Gastroesophageal sphincter (tissue), 4 donors: ENCODE measurements at places on chromosomes 11 and 22.

DNA sequence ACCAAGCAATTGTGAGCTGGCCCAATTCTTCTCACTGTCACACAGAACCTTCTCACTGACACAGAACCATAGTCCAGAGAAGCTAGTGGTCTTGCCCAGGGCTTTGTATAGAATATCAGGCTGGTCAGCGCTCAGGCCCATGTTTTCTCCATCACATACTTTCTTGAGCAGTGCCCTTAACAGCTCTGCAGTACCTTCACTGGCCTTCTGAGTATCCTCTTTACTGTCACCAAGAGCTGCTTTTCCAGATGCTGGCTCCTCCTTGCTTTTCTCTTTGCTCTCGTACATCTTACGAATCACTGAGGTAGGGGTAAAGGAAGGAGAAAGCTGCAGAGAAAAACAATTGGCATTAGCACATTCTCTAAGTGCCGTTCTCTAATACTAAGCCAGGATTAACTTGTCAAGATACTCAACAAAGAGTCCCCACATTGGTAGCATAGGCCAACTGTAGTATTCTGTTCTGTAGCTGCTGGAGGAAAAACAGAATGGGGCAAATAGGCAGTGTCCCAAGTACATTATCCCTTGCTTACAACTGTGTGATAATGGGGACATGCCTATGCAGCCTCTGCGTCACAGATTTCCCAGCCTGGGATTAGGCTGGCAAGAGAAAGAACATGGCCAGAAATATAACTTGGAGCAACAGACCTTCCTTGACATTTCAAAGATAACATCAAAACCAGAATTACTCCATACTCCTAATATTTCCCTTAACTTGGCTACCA lies 43.5 kb downstream of the DRG1 start:
- ATAC-seq = no peak

GRCh38 chr11:10004526-10005113 lies 289.4 kb downstream of the SBF2 start:
- no peak for ATAC-seq

DNA sequence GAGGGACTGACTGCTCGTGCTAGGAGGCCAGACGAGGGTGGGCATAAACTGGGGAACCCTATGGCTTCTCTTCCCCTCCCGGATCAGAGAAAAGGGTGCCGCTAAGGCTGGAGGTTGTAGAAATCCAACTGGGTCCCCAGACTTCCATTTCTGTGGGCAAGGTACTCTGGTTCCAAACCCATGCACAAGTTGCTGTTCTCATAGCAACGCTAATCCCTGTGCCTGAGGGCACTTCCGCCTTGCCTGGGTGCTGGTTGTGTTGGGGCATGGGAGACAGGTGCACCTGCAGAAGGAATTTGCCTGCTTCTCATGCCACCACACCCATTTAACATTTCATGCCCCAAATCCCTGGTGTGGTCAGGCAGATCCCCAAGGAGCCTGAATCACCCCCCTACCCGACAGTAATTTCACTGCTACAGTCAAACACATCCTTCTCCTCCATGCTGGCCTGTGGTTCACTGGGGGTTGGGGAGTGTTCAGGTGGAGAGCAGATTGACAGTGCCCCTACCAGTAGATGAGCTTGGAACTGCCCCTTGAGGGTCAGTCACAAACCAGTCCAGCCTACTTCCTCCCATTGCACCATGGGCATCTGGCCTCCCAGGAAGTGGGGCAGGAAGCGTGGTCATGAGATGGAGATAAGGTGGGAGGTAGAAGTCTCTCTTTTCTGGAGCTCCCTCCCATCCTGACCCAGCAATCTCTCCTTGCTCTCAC lies 1.2 kb downstream of the C2CD2L start:
- ATAC-seq = no peak

- no peak for ATAC-seq
These were observed 36.6 kb upstream of the FEZ1 start for GRCh38 chr11:125532668-125533067.

- ATAC-seq = no peak
These were observed 115.1 kb downstream of the DBX1 start for GRCh38 chr11:20045098-20045688.

DNA sequence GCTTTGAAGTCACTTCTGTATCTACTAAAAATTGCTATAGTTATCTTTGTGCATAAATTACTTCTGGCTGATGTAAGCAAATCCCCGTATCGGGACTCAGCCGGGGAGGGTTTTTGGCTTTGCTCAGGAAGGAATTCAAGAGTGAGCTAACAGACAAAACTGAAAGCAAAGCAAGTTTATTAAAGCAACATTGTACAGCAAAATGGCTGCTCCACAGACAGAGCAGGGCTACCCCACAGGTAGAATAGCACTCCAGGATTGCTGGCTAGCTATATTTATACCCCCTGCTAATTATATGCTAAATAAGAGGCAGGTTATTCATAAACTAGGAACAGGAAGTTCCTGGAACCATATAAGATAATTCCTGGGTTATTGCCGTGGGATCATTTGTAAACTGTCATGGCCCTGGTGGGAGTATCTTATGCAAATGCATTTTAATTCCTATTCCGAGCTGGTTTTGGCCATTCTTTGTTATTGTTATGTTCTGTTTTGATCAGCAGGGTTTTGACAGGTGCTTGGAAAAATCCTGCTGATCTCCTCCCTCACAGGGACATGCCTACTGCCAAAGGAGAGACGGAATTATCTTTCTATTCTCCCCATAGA lies 15.2 kb downstream of the MIF start:
- no peak for ATAC-seq

- ATAC-seq = no peak
These were observed 5.8 kb upstream of the RPS6KA4 start for GRCh38 chr11:64352995-64353714.

- ATAC-seq = no peak
These were observed 13.2 kb downstream of the LMO1 start for GRCh38 chr11:8250434-8250833.

DNA sequence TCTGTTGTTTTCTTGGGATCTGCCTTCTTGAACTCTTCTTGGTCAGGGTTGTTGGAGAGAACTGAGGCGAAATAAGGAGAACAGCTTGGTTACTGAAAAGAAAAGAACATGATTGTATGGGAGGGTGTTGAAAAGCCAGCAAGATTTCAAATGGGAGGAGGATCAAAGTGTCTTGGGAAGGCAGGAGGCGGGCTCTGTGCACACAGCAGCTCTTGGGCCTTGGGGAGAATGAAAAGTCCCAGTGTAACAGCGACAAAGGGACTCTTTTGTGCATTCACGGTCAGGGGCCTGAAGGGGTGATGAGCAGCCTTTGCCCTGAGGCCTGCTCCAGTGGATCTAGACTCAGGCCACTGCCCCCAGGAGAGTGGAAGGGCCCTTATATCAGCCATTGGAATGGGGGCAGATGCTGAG lies 135.4 kb downstream of the ADAMTS15 start:
- no peak for ATAC-seq

GRCh38 chr22:39598017-39598965 lies 27.7 kb downstream of the CACNA1I start:
- no peak for ATAC-seq

DNA sequence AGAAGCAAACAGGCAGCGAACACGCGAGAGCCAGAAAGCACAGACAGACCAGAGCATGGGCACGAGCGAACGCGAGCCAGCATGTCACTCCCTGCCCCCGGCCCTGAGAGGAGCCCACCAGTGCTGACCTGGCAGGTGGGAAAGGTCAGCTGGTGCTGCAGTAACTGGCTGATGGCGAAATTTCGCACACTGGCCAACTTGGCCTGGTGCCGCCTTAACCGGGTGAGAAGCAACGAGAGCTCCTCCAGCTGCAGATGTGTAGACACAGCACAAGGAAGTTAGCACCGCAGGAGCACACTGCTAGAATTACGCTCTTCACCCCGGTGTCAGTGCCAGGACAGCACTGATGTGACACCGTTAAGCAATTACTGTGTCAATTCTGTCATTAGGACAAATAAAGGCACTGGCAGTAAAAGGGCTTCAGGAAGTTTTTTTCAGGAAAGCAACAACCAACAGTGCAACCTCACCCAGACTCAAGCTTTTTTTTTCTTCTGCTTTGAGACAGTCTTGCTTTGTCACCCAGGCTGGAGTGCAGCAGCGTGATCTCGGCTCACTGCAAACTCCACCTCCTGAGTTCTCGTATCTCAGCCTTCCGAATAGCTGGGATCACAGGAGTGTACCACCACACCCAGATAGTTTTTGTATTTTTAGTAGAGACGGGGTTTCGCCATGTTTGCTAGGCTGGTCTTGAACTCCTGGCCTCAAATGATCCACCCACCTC lies 76.8 kb downstream of the C11orf58 start:
- peak; percentile 78 for ATAC-seq

DNA sequence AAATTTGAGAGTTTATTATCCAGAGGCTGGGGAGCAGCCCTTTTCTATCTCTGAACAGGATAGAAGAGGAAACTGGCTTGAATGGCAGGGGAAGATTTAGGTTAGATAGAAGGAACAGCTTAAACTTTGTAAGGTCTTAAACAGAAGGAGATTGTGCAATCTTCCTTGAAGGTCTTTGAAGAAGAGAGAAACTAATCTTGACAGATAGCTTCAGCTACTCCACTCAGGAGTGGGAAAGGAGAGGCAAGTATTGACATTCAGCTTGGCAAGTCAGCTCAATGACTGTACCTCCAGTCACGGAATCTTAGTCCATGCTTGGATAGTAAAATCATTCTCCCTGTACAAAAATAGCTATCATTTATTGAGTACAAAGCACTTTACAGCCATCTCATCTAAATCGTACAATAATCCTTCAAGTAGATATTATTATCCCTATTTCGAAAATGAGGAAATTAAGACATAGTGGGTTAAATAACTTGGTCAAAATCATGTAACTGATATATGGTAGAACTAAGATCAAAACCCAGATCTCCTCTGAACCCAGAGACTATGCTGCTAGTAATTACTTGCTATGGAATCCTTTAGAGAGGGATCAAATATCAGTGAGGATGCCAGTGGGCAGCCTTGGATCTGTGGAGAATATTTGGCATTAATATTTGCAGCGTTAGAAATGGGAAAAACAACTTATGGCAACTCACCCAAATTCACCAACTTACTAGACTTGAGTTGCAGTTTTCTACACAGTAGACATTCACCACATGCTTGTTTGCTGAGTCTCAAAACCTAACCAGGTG lies 14.6 kb downstream of the C11orf97 start:
- ATAC-seq = no peak

DNA sequence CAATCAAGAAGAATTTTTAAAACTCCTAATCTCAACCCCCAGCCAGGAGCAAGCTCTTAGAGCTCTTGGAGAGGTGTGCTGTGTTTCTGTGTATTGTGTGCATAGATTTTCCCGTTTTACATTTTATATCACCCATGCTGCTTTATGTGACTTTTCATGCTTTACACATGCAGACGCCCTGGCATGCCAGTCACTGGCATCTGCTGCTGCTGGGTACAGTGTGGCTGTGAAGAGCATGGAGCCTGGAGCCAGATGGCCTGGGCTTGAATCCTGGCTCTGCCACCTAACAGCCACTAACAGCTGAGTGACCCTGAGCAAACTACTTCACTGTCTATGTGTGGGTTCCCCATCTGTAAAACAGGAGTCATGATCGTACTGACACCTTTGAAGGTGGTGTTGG lies 23.1 kb downstream of the POLR3H start:
- no peak for ATAC-seq

DNA sequence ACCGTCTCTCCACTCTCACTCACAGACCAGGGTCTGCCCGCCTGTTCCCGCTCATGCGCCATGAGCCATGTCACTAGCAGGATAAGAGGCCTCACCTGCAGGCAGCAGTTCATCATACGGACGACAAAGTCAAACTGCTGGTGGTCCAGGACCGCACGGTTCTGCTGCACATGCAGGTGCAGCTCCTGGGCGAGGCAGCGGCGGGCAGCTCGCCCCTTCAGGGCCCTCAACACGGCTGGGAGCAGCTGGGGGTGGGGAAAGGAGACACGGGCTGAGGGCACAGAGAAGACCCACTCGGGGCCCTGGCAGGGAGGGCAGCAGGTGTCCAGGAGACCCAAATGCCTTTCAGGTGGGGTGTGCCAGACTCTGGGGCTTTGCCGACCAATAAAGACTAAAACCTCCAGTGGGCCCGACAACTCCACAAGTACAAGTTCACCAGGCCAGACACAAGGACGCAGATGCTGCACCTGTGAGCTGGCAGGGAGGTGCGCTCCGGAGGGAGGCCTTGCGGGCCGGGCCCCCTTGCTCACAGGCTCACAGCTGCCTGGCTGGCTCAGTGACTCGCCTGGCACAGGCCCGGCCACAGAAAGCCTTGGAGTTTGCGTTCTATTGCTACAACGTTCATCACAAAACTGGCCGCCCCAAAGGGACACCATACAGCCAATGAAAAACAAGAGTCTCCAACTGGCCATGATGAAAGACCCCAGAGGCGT lies 11.5 kb downstream of the SBF1 start:
- ATAC-seq = no peak

GRCh38 chr22:29216011-29216872 lies 10.5 kb downstream of the EMID1 start:
- ATAC-seq = no peak

DNA sequence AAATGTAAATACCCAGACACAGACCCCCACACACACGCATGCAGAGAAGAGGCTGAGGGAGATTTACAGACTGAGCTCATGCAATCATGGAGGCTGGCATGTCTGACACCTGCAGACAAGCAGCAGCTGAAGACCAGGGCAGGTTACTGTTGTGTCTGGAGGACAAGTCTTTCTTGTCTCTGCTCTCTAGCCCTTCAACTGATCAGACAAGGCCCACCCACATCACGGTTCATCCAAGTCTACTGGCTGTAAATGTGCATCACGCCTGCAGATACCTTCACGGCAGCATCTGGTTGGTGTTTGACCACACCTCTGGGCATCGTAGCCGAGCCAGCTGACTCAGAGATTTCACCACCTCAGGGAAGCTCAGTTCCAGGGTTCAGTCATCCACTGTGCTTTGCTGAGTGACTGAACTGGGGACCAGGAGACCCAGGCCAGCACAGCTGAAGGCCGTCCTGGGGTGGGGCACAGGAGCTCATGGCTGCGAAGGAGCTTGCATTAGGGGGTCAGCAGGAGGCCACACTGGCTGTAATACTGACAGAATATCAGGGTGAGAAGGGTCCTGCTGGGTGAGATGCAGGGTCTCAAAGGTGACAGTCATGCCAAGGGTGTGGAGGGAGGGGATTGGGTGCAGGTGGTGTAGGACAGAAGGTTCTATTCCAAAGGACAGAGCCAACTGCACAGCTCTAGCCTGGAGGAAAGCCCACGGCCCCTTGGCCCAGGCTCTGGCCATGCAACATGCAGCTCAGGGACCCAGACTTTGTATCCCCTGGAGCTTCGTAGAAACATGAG lies 304.9 kb downstream of the BRD1 start:
- ATAC-seq = no peak
